ENCODE measurements at places on chromosomes 3 and 15.

- DNase-seq, result no peak
Measured at GRCh38 chr15:81612631-81613030, 238.6 kb upstream of the TMC3 start.

DNA sequence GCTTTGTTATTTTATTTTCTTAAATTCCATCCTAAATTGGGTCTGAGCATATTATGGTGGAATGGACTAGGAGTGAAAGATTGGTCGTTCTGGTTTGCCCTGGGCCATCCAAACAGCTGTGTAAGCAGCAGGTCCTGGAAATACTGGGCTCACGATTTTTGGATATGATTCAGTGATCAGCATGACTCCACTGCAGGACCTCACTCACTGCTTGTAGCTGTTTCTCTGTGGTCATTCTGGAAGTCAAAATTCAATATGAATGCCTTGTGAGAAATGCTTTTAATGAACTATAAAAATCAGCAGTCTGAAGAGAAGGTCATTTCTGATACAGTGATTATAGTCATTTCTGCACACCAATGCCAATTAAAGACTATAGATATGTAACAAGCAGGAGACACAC lies 185.0 kb downstream of the RBMS3 start:
- peak; percentile 70 for DNase-seq

GRCh38 chr3:34969513-34969912 lies 669.8 kb upstream of the ARPP21 start:
- DNase-seq, result no peak

DNA sequence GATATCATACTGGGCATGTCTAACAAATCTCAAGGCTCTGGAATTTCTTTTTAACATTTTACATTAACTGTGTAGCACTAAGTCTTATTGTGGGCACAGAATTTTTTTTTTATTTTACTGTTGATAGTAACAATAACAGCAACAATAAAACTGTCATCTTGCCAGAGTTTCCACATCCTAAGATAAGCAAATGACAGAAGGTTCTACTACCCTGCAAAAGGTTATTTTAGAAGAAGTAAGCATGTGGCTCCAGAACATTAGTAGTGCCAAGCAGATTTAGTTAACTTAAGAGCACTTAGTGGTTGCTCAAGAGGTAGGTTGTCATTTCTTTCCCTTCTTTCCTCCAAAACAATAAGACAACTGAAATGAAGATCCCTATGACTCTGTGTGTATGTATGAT lies 743.0 kb upstream of the CBLB start:
- no peak for DNase-seq

DNA sequence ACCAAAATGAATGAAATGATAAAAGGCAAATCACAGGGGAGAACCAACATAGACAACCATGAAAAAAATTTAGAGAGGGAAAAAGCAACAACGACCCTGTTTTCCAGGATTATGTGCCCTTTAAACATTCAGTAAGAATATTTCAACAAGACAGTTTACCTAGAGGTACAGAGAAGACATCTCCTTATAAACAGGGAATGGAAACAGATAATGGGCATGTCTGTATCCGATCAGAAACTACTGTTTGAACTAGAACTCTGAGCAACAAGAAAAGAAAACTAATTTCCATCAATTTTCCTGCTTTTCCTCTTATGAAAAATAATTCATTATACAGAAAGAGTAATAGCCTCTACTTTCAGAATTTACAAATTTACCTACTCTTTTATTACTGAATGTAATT lies 39.3 kb downstream of the DLG1 start:
- no peak for DNase-seq

GRCh38 chr3:153130312-153130977 lies 31.6 kb upstream of the RAP2B start:
- peak; percentile 11 for DNase-seq

- DNase-seq, result peak; percentile 74
Measured at GRCh38 chr3:87088993-87089841, 98.3 kb upstream of the VGLL3 start.

DNA sequence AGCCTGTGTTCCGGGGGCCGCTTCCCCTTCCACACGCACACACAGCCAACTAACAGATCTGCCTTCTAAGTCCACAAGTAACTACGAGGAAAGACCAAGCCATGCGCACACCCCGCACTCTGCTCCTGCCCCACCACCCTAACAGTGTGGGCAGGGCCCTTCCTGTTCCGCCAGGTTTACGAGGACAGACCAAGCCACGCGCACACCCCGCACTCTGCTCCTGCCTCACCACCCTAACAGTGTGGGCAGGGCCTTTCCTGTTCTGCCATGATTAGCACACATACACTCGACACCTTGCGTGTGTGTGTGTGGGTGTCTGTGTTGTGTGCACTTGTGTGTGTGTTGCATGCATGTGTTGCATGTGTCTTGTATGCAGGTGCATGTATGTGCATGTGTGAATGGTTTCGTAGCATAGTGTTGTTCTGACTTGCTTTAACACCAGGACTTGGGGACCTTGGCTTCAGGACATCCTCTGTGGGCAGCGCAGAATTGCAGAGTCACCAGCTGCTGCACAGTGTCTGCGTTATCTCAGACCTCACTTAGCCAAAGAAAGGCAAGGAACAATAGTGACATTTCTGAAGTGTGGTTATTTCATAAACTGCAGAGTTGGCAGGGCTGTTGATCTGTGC lies 114.4 kb downstream of the CHSY1 start:
- DNase-seq, result no peak

DNA sequence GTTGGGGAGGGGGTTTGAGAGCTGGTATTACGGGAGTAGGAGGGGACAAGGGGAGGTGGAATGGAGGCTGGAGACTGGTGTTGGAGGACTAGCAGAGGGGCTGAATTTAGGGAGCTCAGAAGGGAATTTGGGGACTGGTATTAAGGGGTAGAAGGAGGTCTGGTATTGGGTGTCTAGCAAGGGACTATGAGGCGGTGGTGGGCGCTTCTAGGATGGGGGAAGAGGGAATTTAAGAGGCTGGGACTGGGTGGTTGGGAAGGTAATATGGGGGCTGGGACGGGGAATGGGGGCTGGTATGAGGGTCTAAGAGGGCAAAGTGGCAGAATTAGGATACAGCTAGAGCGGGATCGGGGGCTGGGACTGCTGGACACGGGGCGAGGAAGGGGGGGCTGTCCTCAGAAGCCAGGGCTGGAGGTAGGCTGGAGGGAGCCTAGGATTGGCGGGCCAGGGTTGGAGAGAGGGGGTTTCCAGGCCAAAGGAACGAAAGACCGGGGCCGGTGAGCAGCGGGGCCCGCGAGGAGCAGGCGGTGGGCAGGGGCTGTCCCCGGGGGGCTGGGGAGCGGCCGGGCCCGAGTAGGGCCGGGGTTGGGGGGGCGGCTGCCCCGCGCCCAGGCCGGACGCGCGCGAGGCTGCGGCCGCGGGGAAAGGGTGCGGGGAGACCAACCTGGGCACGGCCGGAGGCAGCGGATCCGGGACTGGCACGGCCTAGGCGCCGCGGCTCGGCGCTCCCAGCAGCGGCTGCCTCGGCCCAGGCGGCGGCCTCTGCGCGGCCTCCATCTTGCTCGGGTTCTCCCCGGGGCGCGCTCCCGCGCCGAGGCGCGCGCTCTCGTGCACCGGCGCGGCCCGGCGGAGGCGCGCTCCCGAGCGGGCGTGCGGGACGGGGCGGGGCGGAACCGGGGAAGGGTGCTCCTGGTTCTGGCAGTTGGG lies at the start of gene LHFPL4:
LHFPL4 (minus strand) TSS at position 802 of the 927 bp plus-strand sequence. CDS start 1,143 bp downstream, outside the sequence.
- no peak for DNase-seq

- DNase-seq, result peak; percentile 96
Measured at GRCh38 chr15:59372352-59373211, at the start of gene MYO1E. Gene MYO1E (minus strand): TSS chr15:59372871. CDS start chr15:59372500, 371 bp downstream.

DNA sequence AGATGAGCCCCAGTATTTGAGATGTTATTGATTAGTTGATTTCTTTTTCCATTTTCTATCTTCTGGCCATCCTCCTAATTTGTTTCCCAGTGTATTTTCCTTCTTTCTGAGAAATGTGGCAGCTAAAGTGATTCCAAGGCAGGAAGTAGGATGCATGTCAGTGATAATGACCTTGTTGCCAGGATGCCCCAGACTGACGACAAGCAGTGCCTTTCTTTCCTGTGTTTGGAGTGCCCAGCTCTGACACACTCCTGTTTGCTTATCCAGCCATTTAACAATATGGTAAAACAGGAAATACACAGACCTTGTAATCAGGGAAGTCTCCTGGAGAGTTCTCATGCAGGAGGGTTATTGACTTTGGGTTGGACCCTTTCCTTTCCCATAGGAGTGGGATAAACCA lies 20.4 kb downstream of the TMOD2 start:
- DNase-seq, result no peak

- DNase-seq, result no peak
Measured at GRCh38 chr15:84880007-84880406, 4.5 kb upstream of the SLC28A1 start.

GRCh38 chr15:65375871-65376607 lies 1.8 kb downstream of the IGDCC3 start:
- no peak for DNase-seq

DNA sequence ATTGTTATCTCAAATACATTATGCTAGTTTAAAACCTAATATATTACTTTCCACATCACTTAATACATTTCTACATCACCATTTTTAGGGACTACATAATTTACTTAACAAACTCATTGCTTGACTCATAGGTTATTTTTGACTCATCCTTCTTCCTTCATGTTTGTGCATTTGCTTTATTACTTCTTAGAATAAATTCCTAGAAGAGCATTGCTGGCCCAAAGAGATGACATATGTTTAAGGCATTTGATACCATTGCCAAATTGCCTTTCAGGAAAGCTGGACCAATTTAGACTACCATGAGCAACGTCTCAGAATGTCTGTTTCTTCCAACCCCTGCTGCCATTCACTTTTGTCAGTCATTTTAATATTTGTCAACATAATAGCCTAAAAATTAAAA lies 905.8 kb downstream of the IGSF11 start:
- peak; percentile 12 for DNase-seq

DNA sequence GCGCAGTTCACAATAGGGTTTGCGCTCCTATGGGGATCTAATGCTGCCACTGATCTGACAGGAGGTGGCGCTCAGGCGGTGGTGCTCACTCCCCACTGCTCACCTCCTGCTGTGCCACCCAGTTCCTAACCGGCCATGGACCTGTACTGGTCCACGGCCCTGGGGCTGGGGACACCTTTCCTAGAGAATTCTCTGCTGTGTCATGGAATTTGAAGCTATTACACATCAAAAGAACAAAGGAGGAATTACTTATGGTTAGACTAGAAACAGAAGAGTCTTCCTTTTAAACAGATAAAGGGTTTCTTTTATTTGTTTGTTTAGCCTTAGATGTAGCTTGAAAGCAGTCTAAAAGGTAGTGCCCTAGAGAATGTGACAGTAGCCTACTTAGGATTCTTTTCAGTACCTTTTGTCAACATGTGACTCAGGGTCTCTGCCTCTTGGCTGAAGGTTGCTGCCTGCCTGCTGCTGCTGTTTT lies 50.3 kb downstream of the PAK2 start:
- no peak for DNase-seq

GRCh38 chr3:123053107-123053506 lies 13.7 kb upstream of the PDIA5 start:
- no peak for DNase-seq

- no peak for DNase-seq
Measured at GRCh38 chr3:102163039-102163817, 271.6 kb upstream of the ZPLD1 start.

DNA sequence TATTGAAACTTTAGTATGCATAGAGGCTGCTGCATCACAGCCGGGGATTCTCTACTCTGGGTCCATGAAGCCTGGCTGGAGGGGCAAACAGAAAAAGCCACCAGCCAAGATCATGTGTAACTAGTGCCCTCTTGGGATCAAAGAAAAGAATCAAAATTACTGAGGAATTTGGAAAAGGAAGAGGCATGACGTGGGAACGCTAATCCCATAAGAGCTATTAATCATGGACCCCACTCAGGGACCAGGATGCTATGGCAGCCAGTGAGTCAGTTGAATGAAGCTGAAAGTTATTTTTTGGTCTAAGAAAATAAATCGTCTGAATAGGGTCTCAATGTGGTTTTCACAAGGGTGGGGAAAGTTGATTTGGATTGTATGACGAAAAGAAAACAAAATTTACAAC lies 1165.1 kb downstream of the ROBO2 start:
- DNase-seq, result peak; percentile 28

DNA sequence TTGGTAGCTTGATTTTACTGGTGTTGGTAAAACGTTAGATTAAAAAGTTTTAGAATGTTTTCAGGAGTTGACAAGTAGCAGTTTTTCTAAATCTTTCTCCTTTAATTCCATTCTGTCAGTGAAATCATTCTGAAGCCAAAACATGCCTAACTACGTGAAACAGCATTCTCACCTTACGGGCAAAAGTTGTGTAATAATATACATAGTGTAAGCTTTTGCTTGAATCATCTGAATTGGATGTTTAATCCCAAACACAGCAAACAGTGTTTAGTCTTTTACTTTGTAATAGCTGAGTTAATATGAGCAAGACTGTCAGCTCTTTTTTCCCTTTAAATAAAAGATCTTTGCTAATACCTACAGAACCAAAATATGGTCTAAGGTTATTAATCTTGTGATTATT lies 100.6 kb downstream of the CYP19A1 start:
- DNase-seq, result no peak

DNA sequence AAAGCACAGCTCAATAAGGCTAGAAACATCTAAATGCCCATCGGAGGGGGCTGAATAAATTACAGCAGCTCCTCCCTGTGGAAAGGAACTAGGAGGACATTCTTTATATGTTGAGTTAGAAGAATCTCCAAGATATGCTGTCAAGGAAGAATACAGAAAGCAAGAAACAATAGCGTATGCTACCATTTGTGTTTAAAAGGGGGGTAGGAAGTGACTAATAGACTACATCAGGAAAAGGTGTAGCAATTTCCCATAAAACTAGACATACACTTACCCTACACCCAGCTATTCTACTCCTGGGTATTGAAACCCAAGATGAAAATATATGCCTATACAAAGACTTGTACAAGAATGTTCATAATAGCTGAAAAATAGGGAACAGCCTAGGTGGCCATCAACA lies 21.6 kb downstream of the SEC61A1 start:
- DNase-seq, result no peak

DNA sequence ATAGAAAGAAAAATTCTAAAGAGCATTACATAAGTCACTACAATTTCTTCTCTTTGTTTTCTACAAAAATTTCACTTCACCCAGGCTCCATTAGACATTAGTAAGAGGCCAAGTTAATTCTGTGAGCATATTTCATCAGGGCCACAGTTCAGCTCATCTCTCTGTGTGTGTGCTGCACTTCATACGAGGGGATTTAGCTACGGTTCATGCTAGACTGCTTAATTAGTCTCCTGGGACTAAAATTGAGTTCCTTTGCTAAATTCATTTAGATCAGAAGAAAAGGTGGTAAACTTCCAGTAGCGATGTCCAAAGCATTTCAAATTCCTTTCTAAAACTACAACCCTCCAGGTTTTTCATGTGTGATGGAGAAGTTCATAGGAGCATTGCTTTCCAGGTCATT lies 83.1 kb upstream of the SETMAR start:
- no peak for DNase-seq
